PC-3 (cell line): ENCODE measurements at places on chromosomes 16 and 17. TPM values are rescaled to one million over a fixed set of nuclear protein-coding genes. Genes with fewer than 3 reads are reported as not detected.

DNA sequence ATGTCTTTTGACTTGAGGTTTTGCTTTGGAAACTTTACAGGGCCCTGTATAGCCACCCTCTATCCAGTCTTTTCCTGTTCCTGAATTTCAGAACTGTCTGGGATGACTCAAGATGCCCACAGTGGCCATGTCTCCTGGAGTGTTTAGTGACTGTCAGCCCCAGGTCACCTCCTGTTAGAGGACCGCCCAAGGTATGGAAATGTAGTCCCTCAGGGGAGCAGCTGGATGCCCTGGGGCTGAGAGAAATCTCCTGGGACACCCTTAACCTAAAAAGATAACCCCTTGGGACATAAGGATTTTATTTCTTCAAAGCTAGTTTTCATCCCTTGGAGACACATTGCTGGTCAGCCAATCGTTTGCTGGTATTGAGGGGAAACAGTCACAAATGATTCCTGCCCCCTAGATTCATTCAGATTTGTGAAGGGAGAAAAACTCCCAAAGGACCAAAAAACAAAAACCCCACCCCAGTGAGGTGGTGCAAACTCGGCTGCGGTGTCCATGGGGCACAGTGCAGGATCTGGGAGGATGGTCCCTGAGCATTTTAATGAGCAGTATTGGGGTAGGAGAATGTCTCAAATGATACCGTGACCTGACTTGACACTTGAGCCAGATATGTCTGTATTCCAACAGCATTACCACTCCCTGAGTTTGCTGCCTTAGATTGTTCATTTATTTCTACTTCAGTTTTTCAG, 1.7 kb downstream of the ZNF267 start:
- peak; percentile 27 for DNase-seq

C17orf50 gene
- total RNA-seq: not detected in 2 replicates

GRCh38 chr17:61352408-61352770, 47.3 kb upstream of the TBX2 start:
- no peak for DNase-seq

MYO19 gene
- 128 and 143 TPM in 2 replicates for total RNA-seq

CES4A gene
- 2.1 and 2.6 TPM in 2 replicates for total RNA-seq

MRPL38 gene
- total RNA-seq: 74.5 and 124 TPM in 2 replicates

DNA sequence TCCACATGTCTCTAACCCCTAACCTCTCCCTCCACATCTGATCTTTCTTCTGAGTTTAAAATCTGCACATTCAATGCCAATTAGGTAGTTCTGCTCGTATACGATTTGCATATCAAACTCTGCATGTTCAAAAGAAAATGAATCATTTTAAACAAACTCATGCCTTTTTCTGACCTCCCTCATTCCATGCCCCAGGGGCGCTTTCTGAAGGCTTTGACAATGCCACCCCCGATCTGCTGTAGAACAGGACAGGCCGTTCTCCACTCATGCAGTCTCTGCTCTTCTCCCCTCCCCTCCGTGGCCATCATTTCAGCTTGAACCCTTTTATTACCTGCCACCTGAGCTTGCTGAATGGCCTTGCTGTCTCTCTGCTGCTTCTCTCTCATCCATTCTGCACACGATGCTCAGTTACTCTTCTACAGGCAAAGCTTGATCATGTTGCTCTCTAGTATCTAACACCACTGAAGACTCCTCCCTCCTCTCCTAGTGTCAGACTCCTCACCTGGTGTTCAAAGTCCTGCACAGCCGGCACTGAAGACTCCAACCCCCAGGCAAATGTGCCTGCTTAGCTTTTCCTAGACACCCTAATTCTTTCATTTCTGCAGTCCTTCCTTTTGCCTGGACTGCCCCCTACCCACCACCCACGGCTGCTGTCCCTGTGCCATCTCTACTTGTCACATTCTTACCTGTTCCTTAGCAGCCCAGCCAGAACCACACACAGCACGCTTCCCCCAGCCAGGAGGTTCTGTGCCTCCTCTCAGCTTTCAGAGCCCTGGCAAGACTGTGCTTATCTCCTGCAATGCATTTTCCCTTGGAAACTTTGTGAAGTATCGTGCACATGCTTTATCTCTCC, 6.2 kb downstream of the TMEM238L start:
- DNase-seq: no peak

- DNase-seq: no peak
Measured at GRCh38 chr17:1229900-1230501, 40.2 kb upstream of the BHLHA9 start.

RND2 gene
- 0.12 and 0.29 TPM in 2 replicates for total RNA-seq

GRCh38 chr17:76671912-76672262, 28.3 kb upstream of the ST6GALNAC1 start:
- no peak for DNase-seq

FBXW10 gene
- total RNA-seq: 0.15 TPM in 1 of 2 replicates, not detected in the other

DHRS7C gene
- not detected in 2 replicates for total RNA-seq
